Ecto neural progenitor cell (in vitro differentiated cells): ENCODE measurements at places on chromosomes 5 and 9.

- peak; percentile 28 for DNase-seq
Observed at GRCh38 chr9:36970007-36970888, 63.8 kb downstream of the PAX5 start.

DNA sequence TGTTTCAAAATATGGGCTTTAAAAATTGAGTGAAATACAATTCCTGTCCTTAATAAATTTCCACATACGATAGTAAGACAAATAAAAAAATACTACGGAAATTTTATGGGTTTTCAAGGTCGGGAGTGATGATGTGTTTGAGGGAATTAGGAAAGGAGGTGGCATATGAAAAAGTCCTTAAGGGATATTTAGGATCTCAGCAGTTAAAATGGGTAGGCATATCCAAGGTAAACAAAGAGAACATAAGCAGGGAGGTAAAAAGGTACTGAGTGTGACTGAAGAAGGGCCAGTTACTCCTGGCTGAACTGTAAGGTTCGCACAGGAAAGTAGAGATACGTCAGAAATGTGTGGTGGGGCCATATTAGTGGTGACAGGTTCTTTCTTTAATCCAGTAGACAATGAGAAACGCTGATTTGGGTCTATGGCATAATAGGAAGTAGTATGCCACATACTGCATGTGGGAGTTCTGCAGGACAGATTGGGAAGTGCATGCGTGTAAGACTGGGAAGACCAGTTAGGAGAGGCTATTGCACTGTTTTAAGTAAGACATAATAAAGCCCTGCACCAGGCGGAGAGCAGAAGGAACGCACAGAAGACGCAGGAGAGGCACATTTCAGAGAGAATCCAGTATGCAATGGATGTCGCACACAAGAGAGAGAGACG lies 937 bp upstream of the HMGCR start:
- no peak for DNase-seq

DNA sequence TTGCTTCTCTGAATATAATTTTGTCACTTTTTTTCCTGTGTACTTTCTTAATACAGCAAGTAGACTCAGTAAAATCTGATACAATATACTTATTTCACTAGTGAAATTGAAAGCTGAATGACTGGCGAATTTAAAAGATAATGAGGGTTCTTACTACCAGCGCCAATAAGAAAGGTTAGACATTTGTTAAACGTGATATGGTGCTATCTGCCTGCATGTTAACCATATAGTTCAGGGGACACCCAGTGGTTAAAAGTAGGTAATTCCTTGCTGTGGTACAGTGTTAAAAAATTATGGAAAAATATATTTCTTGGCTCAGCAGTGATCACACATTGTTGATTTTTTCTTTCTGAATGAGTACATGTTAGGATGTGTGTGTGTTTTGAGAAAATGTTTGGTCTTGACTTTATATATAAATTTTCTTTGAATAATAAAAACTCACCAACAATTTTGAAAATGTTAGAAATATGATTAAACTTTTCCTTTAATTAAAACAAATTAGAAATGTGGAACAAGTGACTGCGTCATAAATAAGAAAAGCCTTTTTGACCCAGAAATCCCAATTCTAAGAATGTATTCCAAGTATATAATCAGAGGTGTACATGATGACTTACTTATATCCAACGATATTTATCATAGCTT lies 25.8 kb downstream of the CAST start:
- no peak for DNase-seq

- no peak for DNase-seq
Observed at GRCh38 chr5:143533978-143534760, 130.7 kb upstream of the NR3C1 start.

- no peak for DNase-seq
Observed at GRCh38 chr5:160432787-160433186, 11.1 kb downstream of the PTTG1 start.

- no peak for DNase-seq
Observed at GRCh38 chr5:89707891-89708290, 701.7 kb downstream of the CETN3 start.

- DNase-seq: no peak
Observed at GRCh38 chr5:124910354-124911016, 164.0 kb upstream of the ZNF608 start.

DNA sequence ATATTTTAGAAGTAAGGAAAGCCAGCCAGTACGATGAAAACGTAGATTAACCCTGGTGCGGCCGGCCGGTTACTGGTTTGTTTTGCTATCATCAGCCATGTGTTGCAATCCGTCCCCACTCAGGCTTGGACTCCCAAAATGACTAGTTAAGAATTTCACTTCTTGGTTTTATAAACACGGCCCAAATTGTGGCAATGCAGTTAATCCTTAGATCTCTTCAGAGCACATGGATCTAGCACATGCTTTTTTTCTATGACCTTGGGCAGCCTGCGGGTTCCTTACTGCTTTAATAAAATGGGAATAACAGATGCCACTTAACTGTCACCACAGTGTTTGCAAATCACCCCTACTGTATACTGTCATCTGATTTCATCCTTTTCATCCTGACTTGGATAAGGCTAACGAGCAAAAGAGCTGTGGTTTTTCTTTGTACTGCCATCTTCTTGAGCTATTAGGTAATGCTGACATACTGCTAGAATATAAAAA lies 1.5 kb downstream of the NDFIP1 start:
- DNase-seq: no peak

- peak; percentile 49 for DNase-seq
Observed at GRCh38 chr5:73135429-73136054, 15.2 kb downstream of the TMEM171 start.

GRCh38 chr9:89891221-89891590 lies 286.4 kb downstream of the GADD45G start:
- DNase-seq: peak; percentile 27

DNA sequence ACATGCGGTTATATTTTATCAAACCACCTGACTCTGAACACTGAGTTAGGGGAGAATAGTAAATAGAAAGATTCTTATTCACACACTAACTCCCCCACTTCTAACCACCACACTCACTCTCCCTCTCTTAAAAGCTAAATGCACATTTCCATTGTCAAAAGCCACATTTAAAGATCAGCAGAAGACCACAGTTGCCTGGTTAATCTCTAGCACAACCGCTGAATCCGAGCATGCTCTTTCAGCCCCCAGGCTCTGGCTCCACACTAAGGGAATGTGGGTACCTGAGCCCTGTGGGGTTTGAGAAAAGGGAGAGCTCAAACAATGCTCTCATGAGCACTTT lies 35.7 kb downstream of the PFDN1 start:
- DNase-seq: no peak

GRCh38 chr5:180589771-180590542 lies 1.3 kb downstream of the SCGB3A1 start:
- DNase-seq: peak; percentile 49

GRCh38 chr9:95167998-95168397 lies 149.5 kb downstream of the FANCC start:
- peak; percentile 75 for DNase-seq

- peak; percentile 86 for DNase-seq
Observed at GRCh38 chr9:113541019-113541900, 77.7 kb downstream of the RGS3 start.

DNA sequence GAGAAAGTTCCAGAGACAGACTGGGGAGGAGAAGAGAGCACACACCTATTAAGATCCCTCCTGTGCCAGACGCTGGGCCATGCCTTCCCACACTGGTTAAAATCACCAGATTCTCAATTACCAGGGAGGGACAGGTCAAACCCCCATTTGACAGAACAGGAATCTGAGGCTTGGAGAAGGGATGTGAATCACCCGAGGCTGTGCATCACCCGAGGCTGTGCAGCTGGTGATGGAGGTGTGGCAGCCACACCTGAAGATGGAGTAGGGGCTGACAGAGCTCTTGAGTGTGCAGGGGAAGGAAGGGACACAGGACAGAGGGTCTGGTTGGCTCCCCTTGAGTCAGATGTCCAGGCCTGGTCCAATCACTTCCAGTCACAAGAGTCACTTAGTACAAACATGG lies 70.6 kb downstream of the LMX1B start:
- no peak for DNase-seq

- no peak for DNase-seq
Observed at GRCh38 chr5:1950708-1951103, 68.0 kb upstream of the IRX4 start.

GRCh38 chr5:170238456-170239196 lies 5.8 kb downstream of the C5orf58 start:
- DNase-seq: no peak

DNA sequence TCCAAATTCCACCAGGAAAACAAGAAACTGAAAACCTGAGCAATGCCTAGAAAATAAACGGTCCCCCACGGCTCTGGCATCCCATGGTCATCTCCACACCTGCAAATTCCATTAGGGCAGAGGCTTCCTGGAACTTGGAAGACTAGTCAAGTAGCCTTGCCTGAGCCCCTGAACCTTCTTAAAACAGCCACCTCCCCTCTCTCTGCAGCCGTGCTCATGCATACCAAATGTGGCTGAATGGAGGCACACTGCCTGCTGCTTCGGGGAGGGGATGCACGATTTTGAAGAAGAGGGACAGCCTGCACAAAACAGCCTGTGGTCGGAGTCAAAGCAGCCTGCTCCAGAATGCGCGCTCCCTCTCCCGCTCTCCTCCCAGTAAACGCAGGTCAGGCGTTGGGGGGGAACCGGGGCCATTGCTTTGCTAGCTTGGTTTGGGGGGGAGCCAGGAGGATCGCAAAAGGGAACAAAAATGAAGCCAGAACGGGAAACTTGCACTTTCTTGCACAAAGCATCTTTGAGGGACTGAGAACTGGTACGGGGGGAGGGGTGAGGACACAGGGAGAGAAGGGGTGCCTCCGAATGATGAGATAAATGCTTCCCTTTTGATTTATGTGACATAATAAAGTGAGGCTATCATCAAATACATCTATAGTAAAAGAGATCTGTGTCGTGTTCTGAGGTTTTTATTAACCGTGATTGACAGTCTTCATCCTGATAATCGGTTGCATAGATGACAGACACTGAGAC lies at the start of gene TRPM3:
TRPM3 (minus strand) TSS at position 347 of the 747 bp plus-strand sequence; CDS start at position 80, 267 bp downstream.
- DNase-seq: peak; percentile 79

DNA sequence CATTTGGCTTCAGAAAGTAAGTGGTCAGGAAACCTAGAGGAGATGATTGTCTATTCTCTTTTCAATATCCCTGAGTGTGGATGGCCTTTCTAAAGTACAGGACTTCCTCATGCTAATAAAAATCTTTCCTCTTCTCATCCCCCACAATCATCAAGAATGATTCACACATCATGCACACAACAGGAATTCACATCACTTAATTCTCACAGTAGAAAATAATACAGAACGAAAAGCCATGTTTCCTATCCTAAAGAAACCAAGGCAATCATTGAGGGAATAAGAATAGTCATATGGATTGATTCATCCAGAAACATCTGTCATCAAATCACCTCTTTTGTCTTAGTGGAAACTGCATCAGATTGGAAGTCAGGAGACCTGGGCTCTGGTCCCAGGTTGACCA lies 203.1 kb upstream of the PIK3R1 start:
- DNase-seq: no peak

GRCh38 chr5:71969460-71969859 lies 137.8 kb upstream of the MAP1B start:
- no peak for DNase-seq

GRCh38 chr5:137581776-137582175 lies 82.7 kb upstream of the SPOCK1 start:
- DNase-seq: peak; percentile 13

DNA sequence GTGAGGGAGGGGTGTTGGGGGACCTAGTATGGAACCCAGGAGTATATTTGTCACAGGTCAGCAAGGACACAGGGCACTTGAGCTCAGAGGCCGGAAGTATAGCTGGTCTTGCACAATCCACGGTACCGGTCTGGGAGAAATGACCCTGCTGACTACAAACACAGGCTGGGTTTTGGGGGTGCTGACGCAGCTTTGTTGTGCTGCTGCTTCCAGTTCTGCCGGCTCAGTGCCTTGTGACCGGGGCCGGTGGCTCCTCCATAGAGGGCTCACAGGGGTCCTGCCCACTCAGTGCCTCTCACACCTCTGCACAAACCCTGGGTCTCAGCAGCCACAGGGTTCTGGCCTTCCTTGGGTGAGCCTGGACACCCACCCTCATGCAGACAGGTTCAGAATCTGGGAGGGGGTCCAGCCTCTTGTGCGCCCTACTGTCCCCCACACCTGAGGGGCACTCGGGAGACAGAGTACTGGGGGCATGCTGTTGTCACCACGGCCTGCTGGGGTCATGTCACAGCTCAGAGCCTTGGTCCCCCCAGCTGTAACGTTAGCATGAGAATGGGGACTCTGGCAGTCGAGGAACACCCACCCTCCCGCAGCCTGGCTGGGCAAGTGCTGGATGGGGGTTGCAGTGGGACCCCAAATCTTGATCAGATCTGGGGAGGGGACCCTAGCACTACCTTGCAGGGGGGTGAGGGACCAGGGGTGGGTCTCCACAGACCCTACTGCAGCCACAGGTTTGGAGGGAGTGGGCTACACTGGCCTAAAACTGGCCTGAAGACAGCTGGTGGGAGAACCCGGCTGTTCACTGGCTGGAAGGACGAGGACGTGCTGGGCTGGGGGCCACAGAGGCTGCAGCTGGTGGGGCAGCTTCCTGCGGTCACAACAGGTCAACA lies 17.7 kb downstream of the NINJ1 start:
- no peak for DNase-seq

DNA sequence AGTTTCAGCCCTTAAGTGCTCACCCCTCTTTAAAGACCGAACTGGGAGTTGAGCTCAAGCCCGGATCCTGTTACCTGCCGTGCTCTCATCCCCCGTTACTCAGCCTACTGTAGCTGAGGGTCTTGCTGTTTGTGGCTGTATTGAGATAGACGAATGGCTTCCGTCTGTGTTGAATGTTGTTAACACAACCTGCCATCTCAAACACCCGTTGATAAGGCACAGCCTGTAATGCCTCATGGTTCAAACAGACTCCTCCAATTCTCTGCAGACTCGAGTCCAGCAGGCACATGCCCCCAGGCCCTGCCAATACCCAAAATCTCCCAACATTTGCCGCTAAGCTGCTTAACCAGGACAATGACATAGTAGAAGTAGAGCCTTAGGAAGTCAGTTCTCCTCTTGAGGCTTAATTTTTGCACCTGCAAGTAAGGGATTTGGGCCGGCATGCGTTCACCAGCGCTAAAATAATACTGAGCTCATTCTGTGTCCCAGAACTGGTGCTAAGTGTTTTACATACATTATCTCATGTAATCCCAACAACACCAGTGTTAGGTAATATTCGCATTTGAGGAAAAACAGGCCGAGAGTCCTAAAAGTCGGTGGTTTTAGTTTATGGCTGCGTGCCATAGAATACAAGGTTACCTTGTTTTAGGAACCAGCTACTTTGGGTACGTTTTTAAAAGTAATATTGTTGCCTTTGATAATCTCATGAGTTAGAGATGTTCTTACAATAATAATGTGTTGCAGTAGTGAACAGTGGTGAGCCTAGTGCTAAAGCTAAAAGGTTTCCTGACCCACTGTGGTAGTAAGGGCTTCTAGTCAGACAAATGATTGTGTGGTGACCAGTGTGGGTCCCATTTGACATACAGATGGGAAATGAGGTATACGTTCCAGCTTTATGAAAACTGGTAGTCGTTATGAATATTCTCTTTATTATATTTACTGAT lies 1.5 kb upstream of the RFX3 start:
- peak; percentile 69 for DNase-seq

DNA sequence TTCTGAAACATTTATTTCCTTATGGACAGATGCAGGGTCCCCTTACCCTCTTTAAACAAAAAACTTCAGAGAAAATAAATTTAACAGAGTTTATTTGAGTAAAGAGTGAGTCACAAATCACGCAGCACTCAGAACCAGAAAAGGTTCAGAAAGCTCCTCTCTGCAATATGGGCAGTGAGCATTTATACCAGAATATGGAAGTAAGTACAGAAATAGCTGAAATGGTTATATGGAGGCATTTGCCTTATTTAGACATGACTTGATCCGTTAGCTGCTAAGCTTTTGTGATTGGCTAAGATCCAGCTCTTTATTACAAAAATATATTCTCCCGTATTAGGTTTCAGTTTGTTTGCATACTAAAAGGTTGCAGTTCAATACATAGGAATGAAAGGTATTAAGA lies 1554.1 kb downstream of the EFNA5 start:
- no peak for DNase-seq

- peak; percentile 59 for DNase-seq
Observed at GRCh38 chr5:72366324-72366976, 46.3 kb downstream of the PTCD2 start.
